ENCODE measurements at places on chromosomes 5 and 9.
A peak's percentile ranks its signal among the peaks of the same experiment; 100 is the strongest.

DNA sequence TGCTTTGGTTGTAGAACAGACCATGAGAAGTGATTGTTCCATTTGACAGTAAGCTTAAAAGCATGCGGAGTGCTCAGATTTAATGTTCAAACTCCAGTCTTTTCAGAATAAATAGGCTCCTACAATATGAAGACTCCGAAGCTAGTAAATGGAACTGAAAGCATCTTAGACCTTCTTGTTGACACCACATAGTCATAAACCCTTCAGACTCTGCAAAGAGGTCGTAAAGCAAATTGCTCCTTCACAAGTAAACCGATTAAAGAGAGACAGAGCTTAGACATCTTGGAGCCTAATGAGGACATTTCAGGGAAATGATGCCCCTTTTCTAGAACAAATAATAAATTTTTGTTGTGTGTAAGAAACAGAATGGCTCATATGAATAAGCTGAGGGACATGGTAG, 511.0 kb upstream of the RIOK2 start:
- no peak for DNase-seq

GRCh38 chr5:71905834-71906711, 187.0 kb downstream of the CARTPT start:
- no peak for DNase-seq

- no peak for DNase-seq
Observed at GRCh38 chr9:71824257-71824656, 55.9 kb upstream of the CEMIP2 start.

GRCh38 chr9:7033076-7034045, 275.6 kb downstream of the KDM4C start:
- DNase-seq, result no peak

- no peak for DNase-seq
Observed at GRCh38 chr5:90982576-90982975, 400.5 kb downstream of the ARRDC3 start.

GRCh38 chr9:86376016-86376415, 21.8 kb upstream of the TUT7 start:
- DNase-seq, result no peak

DNA sequence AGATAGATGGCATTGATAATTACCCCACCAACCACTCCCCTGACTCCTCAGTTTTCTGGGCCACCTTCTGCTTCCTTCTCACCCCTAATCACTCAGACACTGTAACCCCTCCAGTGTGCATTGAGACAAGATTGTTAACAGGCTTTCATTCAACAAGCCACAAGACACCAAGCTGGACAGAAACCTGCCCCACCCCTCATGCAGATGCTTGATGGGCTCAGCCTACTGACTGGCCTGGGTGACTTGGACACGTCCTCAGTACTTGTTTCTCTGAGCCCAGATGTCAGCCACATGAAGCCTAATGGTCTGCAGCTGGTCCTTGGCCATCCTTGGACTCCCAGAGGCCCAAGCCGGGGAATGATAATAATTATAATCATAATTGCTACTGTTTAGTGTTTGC, 71.4 kb upstream of the SMIM23 start:
- no peak for DNase-seq

- DNase-seq, result no peak
Observed at GRCh38 chr9:107690021-107690420, 200.5 kb upstream of the KLF4 start.

- no peak for DNase-seq
Observed at GRCh38 chr5:4879693-4880303, 260.3 kb upstream of the ADAMTS16 start.

GRCh38 chr9:107970726-107971125, 481.2 kb upstream of the KLF4 start:
- DNase-seq, result no peak

DNA sequence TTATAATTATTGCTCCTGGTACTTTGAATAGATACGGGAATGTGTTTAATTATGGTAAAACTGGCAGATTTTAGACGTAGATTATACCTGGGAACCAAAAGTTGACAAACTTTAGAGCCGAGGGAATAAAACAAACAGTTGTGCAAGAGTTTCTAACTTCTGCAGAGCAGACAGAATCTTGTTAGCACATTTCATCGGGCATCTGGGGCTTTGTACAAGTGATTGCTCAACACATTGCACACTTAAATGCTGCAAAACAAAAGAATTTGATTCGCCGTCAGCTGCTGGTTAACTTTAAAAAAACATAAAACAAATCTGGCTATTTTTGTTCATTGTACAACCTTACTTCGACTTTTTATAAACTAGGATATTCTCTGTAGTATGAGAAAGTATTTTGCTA, 398.1 kb downstream of the MAN2A1 start:
- no peak for DNase-seq

DNA sequence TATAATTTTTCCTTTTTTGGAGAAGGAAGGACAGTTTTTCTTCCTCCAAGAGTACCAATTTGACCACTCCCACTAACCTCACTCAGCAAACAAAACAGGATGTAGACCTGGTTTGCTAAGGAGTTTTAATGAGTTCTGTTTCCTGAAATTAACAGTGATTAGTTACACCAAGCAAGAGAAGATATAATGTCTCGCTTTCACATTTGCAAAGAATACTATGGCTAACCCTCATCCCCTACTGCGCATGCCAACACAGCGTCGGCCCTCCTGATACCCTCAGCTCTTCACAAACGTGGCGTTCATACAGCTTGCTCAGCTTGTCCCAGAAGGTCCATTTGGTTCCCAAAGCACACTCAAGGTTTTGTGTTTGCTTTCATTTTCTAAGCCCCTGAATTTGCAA, 41.9 kb upstream of the IPPK start:
- no peak for DNase-seq

- DNase-seq, result no peak
Observed at GRCh38 chr5:52469835-52470234, 317.9 kb upstream of the ITGA1 start.

- DNase-seq, result no peak
Observed at GRCh38 chr9:25948182-25948581, 269.9 kb upstream of the TUSC1 start.

- no peak for DNase-seq
Observed at GRCh38 chr5:82421119-82421518, 143.0 kb upstream of the RPS23 start.

- no peak for DNase-seq
Observed at GRCh38 chr5:14234204-14234603, 91.1 kb downstream of the TRIO start.

DNA sequence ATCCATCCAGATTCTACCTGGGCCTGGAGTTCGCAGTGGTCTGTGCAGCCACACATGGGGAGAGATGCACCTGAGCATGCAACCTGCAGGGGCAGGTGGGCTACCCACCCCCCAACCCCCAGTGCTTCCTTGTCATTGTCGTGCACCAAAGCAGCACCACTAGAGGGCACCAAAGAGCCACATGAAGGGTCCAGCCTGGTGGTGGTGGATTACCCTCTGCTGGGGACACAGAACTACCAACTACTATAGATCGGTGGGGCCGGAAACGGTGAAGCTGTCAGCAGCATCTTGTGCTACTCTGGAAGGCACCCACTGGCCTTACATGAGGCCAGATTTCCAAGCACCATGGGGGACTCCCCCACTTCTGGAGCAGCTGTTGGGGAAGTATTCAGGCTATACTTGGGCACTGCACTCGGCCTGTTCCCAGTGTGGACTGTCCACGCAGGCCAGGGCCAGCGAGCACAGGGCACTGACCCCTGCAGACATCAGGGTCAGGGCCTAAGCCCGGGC, 60.2 kb upstream of the TBC1D2 start:
- peak; percentile 12 for DNase-seq

GRCh38 chr5:82360022-82360421, 81.9 kb upstream of the RPS23 start:
- DNase-seq, result no peak

- no peak for DNase-seq
Observed at GRCh38 chr5:6859023-6859422, 145.8 kb downstream of the TENT4A start.

- no peak for DNase-seq
Observed at GRCh38 chr5:72212171-72212570, 104.9 kb downstream of the MAP1B start.
